ENCODE measurements at places on chromosomes 1 and 21. TPM values are rescaled to one million over a fixed set of nuclear protein-coding genes. Genes with fewer than 3 reads are reported as not detected.

Gene CYP4A11
- not detected for total RNA-seq

Gene NR5A2
- 8.3 TPM for total RNA-seq

Gene AIRE
- not detected for total RNA-seq

Gene PROX1
- total RNA-seq, result 0.07 TPM

Gene CDK11B
- 26.4 TPM for total RNA-seq

Gene OR2T2
- total RNA-seq, result not detected

Gene RIPPLY3
- 0.73 TPM for total RNA-seq

Gene DIO1
- total RNA-seq, result not detected

Gene GBP4
- 0.05 TPM for total RNA-seq

Gene MEX3A
- 2.8 TPM for total RNA-seq

Gene CRNN
- not detected for total RNA-seq

Gene CSF3R
- not detected for total RNA-seq

Gene ST3GAL3
- total RNA-seq, result 2.2 TPM

Gene HSPB7
- not detected for total RNA-seq

Gene GJC2
- total RNA-seq, result 0.31 TPM

Gene PLEKHG5
- total RNA-seq, result 3.9 TPM

Gene FAM72A
- 9.0 TPM for total RNA-seq

Gene MROH9
- total RNA-seq, result not detected

Gene CYP4B1
- total RNA-seq, result not detected

Gene FBLIM1
- total RNA-seq, result 23.5 TPM

Gene BRINP2
- 0.11 TPM for total RNA-seq

Gene EDN2
- 2.8 TPM for total RNA-seq

Gene SLAMF7
- 4.0 TPM for total RNA-seq

Gene AKR7A2
- 38.9 TPM for total RNA-seq

Gene TOMM40L
- 10.4 TPM for total RNA-seq

Gene AMPD1
- total RNA-seq, result not detected

Gene ID3
- total RNA-seq, result 341 TPM

Gene LCA5L
- total RNA-seq, result 1.7 TPM

Gene PAPPA2
- not detected for total RNA-seq

Gene FCRL6
- not detected for total RNA-seq

Gene KRTAP10-10
- not detected for total RNA-seq

Gene OR10J4
- not detected for total RNA-seq

Gene MRPL39
- total RNA-seq, result 36.5 TPM

Gene HSD3B2
- total RNA-seq, result not detected

Gene CRABP2
- total RNA-seq, result 11.6 TPM

Gene HTR6
- total RNA-seq, result 0.17 TPM

Gene DUSP10
- total RNA-seq, result 2.6 TPM

Gene CHAF1B
- 12.3 TPM for total RNA-seq

Gene CCDC24
- 6.7 TPM for total RNA-seq

Gene C8A
- total RNA-seq, result not detected

Gene IQCC
- 1.8 TPM for total RNA-seq

Gene FCRL2
- not detected for total RNA-seq

Gene RNF186
- not detected for total RNA-seq

Gene NMNAT2
- total RNA-seq, result 0.60 TPM
